ENCODE measurements at places on chromosomes 5 and 9. TPM values are rescaled to one million over a fixed set of nuclear protein-coding genes. Genes with fewer than 3 reads are reported as not detected.

- H3K27ac ChIP-seq = no peak overlapping the region
- no peaks in the 10 kb centered on the region for H3K36me3 ChIP-seq
- no peak overlapping the region for H3K4me3 ChIP-seq
- no peak for DNase-seq
- H3K4me1 ChIP-seq = peaks cover 6% of the 10 kb centered on the region
- peaks cover 87% of the 10 kb centered on the region for H3K27me3 ChIP-seq
These were observed 11.5 kb downstream of the TMEM171 start for GRCh38 chr5:73131711-73132425.

- peak overlapping the region; percentile 24 for H3K27ac ChIP-seq
- peaks cover 7% of the 10 kb centered on the region for H3K4me1 ChIP-seq
- H3K36me3 ChIP-seq = peaks cover 4% of the 10 kb centered on the region
- DNase-seq = no peak
- H3K4me3 ChIP-seq = no peak overlapping the region
These were observed 40.5 kb downstream of the SNX24 start for GRCh38 chr5:122885891-122886290.

- peak overlapping the region; percentile 99 for H3K4me3 ChIP-seq
- peaks cover 46% of the 10 kb centered on the region for H3K4me1 ChIP-seq
- peaks cover 15% of the 10 kb centered on the region for H3K36me3 ChIP-seq
- peak; percentile 65 for DNase-seq
- peak overlapping the region; percentile 95 for H3K27ac ChIP-seq
These were observed 1.9 kb upstream of the RIC1 start for GRCh38 chr9:5626727-5627634.

GRCh38 chr5:42898760-42899159 is 87.1 kb upstream of the SELENOP start:
- no peaks in the 10 kb centered on the region for H3K4me1 ChIP-seq
- H3K4me3 ChIP-seq = no peak overlapping the region
- H3K27me3 ChIP-seq = no peaks in the 10 kb centered on the region
- H3K27ac ChIP-seq = no peak overlapping the region

DNA sequence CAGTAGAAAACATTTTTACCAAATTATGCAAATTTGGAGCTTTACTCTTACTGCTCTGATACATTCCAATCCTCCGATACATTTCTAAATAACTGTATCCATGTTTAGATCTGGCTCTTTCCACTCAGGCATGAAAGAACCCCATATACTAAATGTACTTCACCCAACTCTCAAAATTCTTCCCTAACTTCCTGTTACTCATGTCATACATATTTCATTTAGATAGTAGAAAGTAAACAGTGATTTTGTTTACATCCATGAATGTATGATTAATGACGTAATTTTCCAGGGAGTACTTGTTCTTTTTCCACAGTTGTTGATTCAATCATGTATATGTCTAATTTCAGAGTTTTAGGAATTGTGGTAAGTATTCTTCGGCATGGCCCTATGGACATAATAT is 1426.5 kb upstream of the C9orf72 start:
- no peaks in the 10 kb centered on the region for H3K27me3 ChIP-seq
- DNase-seq = no peak
- H3K27ac ChIP-seq = no peak overlapping the region

The RIGI gene
- total RNA-seq = 7.9 TPM

- DNase-seq = no peak
- H3K4me1 ChIP-seq = no peaks in the 10 kb centered on the region
- no peaks in the 10 kb centered on the region for H3K36me3 ChIP-seq
- H3K27ac ChIP-seq = no peak overlapping the region
- H3K27me3 ChIP-seq = no peaks in the 10 kb centered on the region
These were observed 549.1 kb downstream of the CSNK1G3 start for GRCh38 chr5:124061068-124061430.

The MCC gene
- 3.3 TPM for total RNA-seq

The MEGF10 gene
- total RNA-seq = 0.56 TPM

DNA sequence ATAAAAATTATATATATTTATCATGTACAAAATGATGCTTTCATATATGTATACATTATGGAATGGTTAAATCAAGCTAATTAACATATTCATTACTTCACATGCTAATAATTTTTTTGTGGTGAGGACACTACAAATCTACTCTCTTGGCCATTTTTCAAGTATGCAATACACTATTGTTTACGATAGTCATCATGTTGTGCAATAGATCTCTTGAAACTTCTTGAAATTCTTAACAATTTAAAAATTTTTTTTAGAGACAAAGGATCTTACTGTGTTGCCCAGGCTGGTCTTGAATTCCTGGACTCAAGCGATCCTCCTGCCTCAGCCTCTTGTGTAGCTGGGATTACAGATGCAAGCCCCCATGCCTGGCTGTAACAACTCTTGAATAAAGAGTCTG is 45.2 kb upstream of the SHOC1 start:
- no peaks in the 10 kb centered on the region for H3K36me3 ChIP-seq
- H3K4me1 ChIP-seq = no peaks in the 10 kb centered on the region
- no peak overlapping the region for H3K27ac ChIP-seq
- H3K4me3 ChIP-seq = no peak overlapping the region

The SPINK13 gene
- not detected for total RNA-seq

DNA sequence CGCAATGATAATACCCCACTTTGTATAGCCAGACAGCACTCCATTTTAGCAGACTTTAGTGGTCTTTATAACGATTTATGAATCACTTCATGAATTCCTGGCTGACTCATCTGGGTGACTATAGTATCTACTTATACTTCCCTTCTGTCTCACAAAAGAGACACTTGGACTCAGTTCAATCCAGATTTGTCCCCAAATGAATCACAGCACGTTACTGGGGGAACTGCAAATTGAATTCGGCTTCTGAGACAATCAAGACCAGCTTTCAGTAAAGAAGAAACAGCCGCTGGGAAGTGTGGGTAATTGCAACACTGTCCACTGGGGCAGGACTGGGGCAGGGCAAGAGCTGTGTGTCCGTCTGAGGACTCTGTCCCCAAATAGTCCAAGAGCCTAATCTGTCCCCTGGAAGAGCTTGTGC is 337.3 kb upstream of the RFX3 start:
- H3K4me1 ChIP-seq = peaks cover 35% of the 10 kb centered on the region
- peaks cover 42% of the 10 kb centered on the region for H3K27me3 ChIP-seq
- H3K27ac ChIP-seq = peak overlapping the region; percentile 13

DNA sequence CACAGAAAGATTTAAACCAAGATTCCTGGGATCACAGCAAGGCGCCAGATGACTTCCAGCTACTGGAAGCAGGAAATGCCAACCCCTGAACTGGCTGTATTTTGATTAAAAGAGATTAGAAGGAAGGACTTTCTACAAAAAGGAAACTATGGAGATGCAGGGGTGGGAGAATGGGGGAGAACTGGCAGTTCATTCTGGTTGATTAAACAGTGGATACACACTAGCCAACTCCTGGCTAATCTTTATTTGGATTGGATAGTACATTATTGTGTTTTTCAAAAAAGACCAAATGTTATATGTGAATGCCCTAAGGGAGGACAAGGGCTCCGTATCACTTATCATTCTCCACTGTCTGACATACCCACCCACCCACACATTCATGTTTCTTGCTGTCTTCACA is 93.2 kb downstream of the CDO1 start:
- DNase-seq = no peak
- no peak overlapping the region for H3K4me3 ChIP-seq
- H3K36me3 ChIP-seq = no peaks in the 10 kb centered on the region
- H3K27me3 ChIP-seq = peaks cover 49% of the 10 kb centered on the region

GRCh38 chr5:132506094-132506692 is 15.6 kb upstream of the IRF1 start:
- no peak for DNase-seq
- no peak overlapping the region for H3K27ac ChIP-seq
- H3K27me3 ChIP-seq = peaks cover 51% of the 10 kb centered on the region
- H3K4me1 ChIP-seq = peaks cover 12% of the 10 kb centered on the region

- H3K4me3 ChIP-seq = peak overlapping the region; percentile 0
- DNase-seq = peak; percentile 52
- peaks cover 23% of the 10 kb centered on the region for H3K4me1 ChIP-seq
- H3K36me3 ChIP-seq = peaks cover 2% of the 10 kb centered on the region
These were observed 41.5 kb downstream of the TTLL11 start for GRCh38 chr9:122051351-122052321.

DNA sequence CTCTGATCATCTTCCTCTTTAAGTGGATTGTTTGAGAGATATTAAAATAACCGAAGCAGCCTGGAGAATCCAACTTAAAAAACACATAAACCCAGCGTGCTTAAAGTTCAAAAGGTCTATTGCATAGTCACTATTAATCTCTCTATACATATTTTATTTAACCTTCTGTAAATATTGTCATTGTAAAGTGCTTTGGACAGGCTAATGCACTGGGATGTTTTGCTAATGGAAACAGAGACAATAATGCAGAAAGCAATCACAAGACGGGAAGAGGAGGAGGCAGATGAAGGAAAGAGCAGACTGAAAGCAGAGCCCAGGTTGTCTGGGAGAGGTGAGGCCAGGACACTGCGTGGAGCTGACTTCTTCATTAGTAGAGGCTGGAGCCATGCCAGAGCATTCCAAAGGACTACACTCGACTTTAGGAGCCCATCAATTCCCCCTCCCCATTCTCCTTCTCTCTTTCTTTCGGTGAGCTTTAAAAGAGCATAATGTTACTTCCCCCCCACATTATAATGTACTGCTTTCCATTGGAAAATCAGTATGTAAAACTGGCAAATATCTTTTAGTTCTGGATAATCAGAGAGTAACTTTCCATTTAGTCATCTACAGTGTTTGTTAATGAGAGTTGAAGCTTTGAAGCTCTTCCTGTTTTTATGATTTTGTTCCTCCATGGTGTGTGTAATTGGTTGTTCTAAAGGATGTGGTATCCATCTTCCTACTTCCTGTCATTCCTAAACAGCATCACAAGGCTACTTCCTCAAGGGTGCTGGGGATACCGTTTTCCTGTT is 307.3 kb upstream of the MPDZ start:
- H3K4me1 ChIP-seq = no peaks in the 10 kb centered on the region
- H3K36me3 ChIP-seq = no peaks in the 10 kb centered on the region
- H3K4me3 ChIP-seq = no peak overlapping the region
- no peaks in the 10 kb centered on the region for H3K27me3 ChIP-seq
- DNase-seq = no peak
- no peak overlapping the region for H3K27ac ChIP-seq

GRCh38 chr9:136025481-136025880 is 64.3 kb upstream of the UBAC1 start:
- H3K27ac ChIP-seq = no peak overlapping the region
- DNase-seq = no peak
- no peaks in the 10 kb centered on the region for H3K36me3 ChIP-seq
- no peak overlapping the region for H3K4me3 ChIP-seq

DNA sequence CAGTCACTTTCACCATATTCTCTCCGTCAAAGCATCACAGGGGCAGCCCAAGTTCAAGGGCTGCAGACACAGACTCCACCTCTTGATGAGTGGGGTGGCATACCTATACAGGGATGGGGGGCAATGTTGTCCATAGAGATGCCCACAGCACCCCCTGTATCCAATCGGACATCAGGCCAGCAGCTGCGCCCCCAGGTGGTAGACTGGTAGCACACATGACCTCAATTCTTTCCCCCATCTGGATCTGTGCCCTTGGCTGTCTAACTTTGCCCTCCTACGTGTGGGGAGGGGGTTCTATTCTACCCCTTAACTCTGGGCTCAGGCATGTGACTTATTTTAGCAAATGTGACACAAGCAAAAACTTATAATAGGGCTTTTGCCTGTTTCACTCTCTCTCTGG is 84.0 kb upstream of the SLC25A48 start:
- no peaks in the 10 kb centered on the region for H3K36me3 ChIP-seq
- H3K27me3 ChIP-seq = no peaks in the 10 kb centered on the region
- H3K4me1 ChIP-seq = no peaks in the 10 kb centered on the region
- no peak overlapping the region for H3K4me3 ChIP-seq
- H3K27ac ChIP-seq = no peak overlapping the region

- peaks cover 60% of the 10 kb centered on the region for H3K4me1 ChIP-seq
- peak; percentile 45 for DNase-seq
- peak overlapping the region; percentile 94 for H3K4me3 ChIP-seq
- peaks cover 2% of the 10 kb centered on the region for H3K27me3 ChIP-seq
- peak overlapping the region; percentile 73 for H3K27ac ChIP-seq
These were observed 621 bp downstream of the CEP72 start for GRCh38 chr5:612498-613424.

The AQP7 gene
- not detected for total RNA-seq

The TAL2 gene
- total RNA-seq = not detected

The CNTFR gene
- not detected for total RNA-seq

GRCh38 chr9:75210215-75210614 is 121.9 kb downstream of the OSTF1 start:
- H3K27me3 ChIP-seq = no peaks in the 10 kb centered on the region
- no peaks in the 10 kb centered on the region for H3K4me1 ChIP-seq
- no peaks in the 10 kb centered on the region for H3K36me3 ChIP-seq
- no peak overlapping the region for H3K27ac ChIP-seq
- no peak for DNase-seq

The GAS1 gene
- total RNA-seq = 0.07 TPM

DNA sequence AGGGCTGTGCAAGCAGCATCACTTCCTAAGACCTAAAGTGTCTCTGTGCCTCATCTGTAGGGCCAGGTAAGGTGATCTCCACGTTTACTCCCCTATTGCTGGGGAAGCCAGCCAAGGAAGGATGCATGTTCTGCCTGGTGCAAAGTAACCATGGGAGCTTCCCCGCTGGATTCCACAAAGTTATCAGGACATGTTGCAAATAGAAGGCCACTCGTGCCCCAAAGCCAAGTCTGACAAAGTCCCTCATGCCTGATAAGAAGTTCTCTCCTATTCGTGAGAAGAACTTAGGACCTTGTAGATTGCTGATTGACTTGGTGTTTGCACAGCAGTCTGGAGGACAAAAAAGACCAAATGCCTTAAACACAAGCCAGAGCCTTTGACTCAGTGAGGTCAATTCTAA is 81.5 kb downstream of the FAM114A2 start:
- H3K4me3 ChIP-seq = no peak overlapping the region
- H3K27ac ChIP-seq = no peak overlapping the region
- peaks cover 11% of the 10 kb centered on the region for H3K4me1 ChIP-seq

GRCh38 chr5:72505016-72505415 is 2.2 kb downstream of the ZNF366 start:
- no peaks in the 10 kb centered on the region for H3K36me3 ChIP-seq
- no peak overlapping the region for H3K4me3 ChIP-seq
- H3K4me1 ChIP-seq = no peaks in the 10 kb centered on the region
- DNase-seq = no peak
- no peak overlapping the region for H3K27ac ChIP-seq

DNA sequence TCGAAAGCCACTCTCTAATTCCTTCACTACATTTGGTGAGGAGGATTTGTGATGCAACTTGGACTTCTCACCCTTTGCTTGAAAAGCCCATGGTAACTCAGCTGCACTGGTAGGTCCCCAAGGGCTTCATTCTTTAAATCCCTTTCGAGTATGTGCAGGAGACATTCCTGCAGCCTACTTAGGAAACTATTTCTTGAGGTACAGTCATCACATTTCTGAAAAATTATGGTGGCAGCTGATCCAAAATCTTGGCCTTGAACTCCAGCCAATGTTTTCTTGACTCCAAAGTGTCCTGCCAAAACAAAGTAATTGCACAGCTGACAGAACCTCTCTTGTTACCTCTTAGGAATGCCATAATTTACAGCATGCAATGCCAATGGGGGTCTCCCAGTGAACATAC is 99.7 kb downstream of the NPR3 start:
- H3K36me3 ChIP-seq = no peaks in the 10 kb centered on the region
- H3K4me1 ChIP-seq = no peaks in the 10 kb centered on the region
- DNase-seq = no peak
